Pancreas (tissue), 10 donors: ENCODE measurements at places on chromosomes 1 and 21. TPM values are rescaled to one million over a fixed set of nuclear protein-coding genes. Genes with fewer than 3 reads are reported as not detected.

The TAL1 gene
- 1.2 TPM for total RNA-seq

GRCh38 chr1:93595743-93596142, 85.9 kb downstream of the BCAR3 start:
- H3K27me3 ChIP-seq, result no peaks in the 10 kb centered on the region
- no peaks in the 10 kb centered on the region for H3K36me3 ChIP-seq
- no peak overlapping the region for H3K4me3 ChIP-seq
- peaks cover 32% of the 10 kb centered on the region for H3K4me1 ChIP-seq
- no peak for DNase-seq

DNA sequence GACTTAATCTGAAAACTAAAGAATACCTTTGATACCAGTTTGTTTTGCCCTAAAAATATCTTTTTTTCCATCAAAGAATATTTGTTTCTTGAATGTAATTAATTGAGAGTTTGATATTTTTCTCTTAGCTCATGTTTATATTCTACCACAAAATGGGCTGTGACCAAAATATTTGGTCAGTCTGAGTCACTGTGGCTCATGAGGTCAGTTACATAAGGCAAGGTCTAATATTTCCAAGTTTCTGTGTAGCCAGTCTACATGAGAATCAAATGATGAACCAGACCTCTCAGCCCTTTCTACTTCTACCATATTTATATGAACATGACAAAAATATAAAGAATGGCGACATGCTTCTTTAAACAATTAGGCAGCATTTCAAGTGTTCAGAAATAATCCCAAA, 83.0 kb upstream of the IVNS1ABP start:
- DNase-seq, result no peak
- no peaks in the 10 kb centered on the region for H3K36me3 ChIP-seq
- H3K27ac ChIP-seq, result no peak overlapping the region
- no peak overlapping the region for H3K4me3 ChIP-seq
- no peaks in the 10 kb centered on the region for H3K27me3 ChIP-seq

The KIF17 gene
- 0.20 TPM for total RNA-seq

The MATN1 gene
- not detected for total RNA-seq

DNA sequence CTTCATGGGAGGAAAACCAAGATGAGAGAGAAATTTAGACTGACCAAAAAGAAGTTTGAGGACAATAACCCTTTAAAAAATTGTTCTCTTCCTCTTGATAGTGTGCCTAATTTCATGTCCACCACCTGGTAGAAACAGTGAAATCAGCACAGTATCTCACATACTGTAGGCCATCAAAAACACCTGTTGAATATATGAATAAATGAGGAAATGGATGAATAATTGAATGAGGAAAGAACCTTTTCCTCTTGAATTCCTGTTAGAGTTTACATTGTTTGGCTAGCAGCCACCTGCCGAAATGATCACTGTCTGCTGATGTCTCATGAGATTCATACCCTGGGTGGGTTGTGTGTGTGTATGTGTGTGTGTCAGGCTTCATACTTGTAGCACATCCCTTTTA, 198.7 kb upstream of the PBX1 start:
- no peaks in the 10 kb centered on the region for H3K4me1 ChIP-seq
- no peak overlapping the region for H3K4me3 ChIP-seq
- no peaks in the 10 kb centered on the region for H3K36me3 ChIP-seq
- H3K27me3 ChIP-seq, result no peaks in the 10 kb centered on the region

DNA sequence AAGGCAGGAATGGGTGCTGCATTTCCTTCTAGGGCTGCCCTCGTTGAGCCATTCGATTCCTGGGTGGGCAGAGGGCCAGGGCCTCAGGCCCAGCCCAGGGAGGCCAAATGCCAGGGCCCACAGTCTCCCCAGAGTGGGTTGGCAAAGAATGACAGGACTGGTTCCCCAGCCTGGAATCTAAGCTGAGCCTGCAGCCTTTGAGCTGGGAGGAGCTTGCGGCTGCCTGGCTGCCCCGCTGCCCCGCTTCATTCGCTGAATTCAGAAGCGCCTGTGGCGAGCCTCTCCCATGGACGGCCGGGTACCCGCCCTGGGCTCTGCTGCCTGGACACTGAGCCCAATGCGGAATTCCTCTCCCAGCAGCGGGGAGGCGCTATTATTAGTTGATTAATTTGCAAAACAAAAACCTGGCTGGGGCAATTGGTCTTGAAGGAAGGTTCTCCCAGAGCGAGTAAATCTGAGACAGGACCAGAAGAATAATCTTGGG, 32.3 kb upstream of the TARDBP start:
- no peaks in the 10 kb centered on the region for H3K36me3 ChIP-seq
- H3K4me1 ChIP-seq, result no peaks in the 10 kb centered on the region
- peak overlapping the region; percentile 23 for H3K27ac ChIP-seq
- no peaks in the 10 kb centered on the region for H3K27me3 ChIP-seq
- peak; percentile 85 for DNase-seq

DNA sequence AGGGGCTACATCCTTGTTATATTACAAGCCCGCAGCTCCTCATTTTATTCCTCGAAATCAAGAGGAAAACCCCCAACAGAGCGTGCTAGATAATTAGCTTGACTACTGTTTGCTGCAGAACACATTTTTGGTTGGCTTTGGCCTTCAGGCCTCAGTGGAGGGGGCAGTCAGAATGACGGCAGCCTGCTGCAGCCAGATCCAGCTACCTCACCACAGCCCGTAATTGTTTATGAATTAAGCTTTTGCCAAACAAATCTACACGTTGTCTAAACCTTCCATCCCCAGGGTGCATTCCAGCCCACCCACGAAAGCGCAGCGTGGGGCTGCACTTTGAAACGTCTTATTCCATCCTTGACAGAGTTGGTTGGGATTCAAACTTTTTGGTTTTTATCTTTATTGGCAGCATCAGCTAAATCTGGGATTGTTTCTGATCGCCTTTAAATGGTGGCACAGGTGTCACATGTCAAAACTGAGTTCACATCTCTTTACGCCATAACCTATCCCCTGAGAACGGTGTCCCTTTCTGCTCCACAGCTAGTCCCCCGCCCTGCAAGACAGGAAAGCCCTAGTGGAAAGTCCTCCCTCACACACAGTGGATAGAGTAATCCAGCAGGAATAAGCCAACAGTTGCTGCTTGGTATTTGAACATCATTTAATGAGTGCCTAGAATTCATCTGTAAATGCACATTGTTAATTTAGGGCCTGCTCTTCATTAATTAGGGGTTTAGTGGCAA, 195.5 kb downstream of the LMO4 start:
- no peaks in the 10 kb centered on the region for H3K27me3 ChIP-seq
- no peak overlapping the region for H3K4me3 ChIP-seq
- H3K4me1 ChIP-seq, result no peaks in the 10 kb centered on the region
- no peaks in the 10 kb centered on the region for H3K36me3 ChIP-seq

DNA sequence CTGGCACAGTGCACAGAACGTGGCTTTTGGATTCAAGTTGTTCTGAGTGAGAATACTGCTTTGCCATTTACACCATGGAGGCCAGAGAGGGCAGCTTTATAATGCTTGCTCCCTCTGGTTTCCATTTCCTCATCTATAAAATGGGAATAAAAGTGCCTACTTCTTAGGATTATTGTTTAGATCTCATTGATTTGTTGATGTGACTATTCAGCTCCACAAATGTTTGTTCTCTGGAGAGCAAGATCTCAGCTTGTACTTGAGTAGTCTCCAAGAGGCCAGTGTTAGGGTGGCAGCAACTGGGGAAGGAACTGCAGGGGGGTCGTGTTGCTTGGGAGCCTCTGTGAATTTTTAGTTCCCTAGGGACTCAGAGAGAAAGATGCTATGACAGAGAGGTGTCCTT, 55.2 kb downstream of the YARS1 start:
- H3K27ac ChIP-seq, result peak overlapping the region; percentile 97
- no peaks in the 10 kb centered on the region for H3K27me3 ChIP-seq
- DNase-seq, result no peak
- no peaks in the 10 kb centered on the region for H3K36me3 ChIP-seq
- peaks cover 54% of the 10 kb centered on the region for H3K4me1 ChIP-seq
- no peak overlapping the region for H3K4me3 ChIP-seq

GRCh38 chr1:221637641-221638041, 104.2 kb downstream of the DUSP10 start:
- no peaks in the 10 kb centered on the region for H3K27me3 ChIP-seq
- DNase-seq, result no peak
- H3K36me3 ChIP-seq, result no peaks in the 10 kb centered on the region
- no peaks in the 10 kb centered on the region for H3K4me1 ChIP-seq

DNA sequence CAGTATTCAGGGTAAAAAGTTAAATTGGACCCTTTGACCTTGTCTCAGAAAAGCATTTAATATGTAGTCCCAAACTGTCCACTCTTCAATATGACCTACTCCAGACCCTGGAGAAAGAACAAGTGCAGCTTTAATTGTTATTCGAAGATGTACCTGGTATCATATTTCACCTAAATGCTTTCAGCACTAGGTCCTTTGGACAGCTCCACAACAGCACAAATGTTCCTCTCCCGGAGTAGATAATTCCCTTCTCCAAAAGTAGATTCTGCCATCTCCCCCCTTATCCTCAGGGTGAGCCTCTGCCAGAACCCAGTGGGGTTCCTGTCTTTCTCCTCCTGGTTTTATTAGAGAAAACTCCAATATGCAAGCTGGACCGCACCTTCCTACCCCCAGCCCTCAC, 104.5 kb upstream of the AJAP1 start:
- H3K27ac ChIP-seq, result no peak overlapping the region
- H3K4me3 ChIP-seq, result no peak overlapping the region
- no peak for DNase-seq
- no peaks in the 10 kb centered on the region for H3K4me1 ChIP-seq

The RNF186 gene
- 25.1 TPM for total RNA-seq

The CACNA1S gene
- not detected for total RNA-seq

GRCh38 chr1:24901791-24902470, 28.1 kb downstream of the RUNX3 start:
- no peaks in the 10 kb centered on the region for H3K36me3 ChIP-seq
- H3K27me3 ChIP-seq, result no peaks in the 10 kb centered on the region
- H3K27ac ChIP-seq, result no peak overlapping the region
- DNase-seq, result peak; percentile 64

The PGBD2 gene
- total RNA-seq, result 3.9 TPM

DNA sequence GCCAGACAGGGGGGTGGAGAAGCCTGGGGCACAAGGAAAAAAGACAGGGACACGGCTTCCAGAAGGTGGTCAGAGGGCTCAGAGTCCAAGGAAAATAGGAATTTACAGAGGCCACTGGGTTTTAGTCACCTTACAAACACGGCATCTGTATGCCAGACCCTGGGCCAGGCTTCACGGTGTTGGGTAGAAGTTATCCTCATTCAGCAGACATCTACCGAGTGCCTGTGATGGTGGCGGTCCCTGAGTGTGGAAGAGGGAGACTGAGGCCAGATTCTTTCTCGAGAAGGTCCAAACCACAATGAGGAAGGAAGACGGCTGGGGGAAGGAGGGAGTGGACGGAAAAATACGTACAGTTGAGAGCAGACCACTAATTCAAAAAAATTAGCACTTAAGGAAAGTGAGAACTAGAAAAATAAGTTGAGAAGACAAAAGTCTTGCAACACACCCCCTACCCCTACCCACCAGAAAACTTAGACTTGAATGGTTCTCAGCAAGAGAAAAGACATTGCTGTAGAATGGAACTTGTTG, 864 bp upstream of the BTG2 start:
- no peaks in the 10 kb centered on the region for H3K27me3 ChIP-seq
- no peak for DNase-seq
- H3K4me3 ChIP-seq, result no peak overlapping the region
- H3K36me3 ChIP-seq, result peaks cover 22% of the 10 kb centered on the region
- peak overlapping the region; percentile 96 for H3K27ac ChIP-seq

- no peak for DNase-seq
- H3K36me3 ChIP-seq, result no peaks in the 10 kb centered on the region
- no peak overlapping the region for H3K4me3 ChIP-seq
- no peak overlapping the region for H3K27ac ChIP-seq
Observed at GRCh38 chr21:32978331-32979270, 47.1 kb upstream of the OLIG2 start.

DNA sequence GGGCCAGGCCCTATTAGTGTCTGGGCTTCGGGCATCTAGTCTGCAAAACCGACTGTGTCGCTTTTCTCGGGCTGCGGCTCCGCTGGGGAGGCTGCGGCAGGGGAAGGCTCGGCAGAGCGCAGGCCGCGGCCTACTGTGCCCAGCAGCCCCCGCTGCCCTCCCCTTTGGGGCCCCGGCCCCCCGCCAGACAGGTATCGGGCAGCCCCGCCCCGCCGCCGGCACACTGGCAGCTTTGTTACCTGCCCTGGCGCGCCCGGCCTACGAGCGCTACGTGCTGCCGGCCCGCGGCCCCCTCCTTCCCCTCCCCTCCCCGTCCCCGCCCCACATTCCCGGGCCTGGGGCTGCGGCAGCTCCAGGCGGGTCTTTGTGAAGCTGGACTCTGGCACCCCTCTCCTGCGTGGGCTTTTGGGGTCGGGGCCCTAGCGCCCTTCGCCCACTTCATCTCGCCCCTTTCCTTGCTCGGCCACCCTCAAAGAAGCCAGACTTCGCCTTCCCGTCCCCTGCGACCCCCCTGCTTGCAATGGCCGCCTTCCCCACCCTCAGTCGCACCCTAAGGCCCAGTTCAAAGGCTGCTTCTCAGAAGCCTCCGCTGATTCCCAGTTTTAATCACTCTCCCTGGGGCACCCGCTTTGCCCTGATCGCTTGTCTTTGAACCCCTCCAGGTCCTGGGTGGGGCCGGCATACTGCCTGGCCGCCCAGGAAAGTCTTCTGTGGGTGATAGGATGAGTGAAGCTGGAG, 48.9 kb upstream of the SLC2A1 start:
- no peaks in the 10 kb centered on the region for H3K4me1 ChIP-seq
- H3K27ac ChIP-seq, result no peak overlapping the region
- no peak overlapping the region for H3K4me3 ChIP-seq
- H3K27me3 ChIP-seq, result no peaks in the 10 kb centered on the region
- H3K36me3 ChIP-seq, result no peaks in the 10 kb centered on the region
- DNase-seq, result peak; percentile 62

DNA sequence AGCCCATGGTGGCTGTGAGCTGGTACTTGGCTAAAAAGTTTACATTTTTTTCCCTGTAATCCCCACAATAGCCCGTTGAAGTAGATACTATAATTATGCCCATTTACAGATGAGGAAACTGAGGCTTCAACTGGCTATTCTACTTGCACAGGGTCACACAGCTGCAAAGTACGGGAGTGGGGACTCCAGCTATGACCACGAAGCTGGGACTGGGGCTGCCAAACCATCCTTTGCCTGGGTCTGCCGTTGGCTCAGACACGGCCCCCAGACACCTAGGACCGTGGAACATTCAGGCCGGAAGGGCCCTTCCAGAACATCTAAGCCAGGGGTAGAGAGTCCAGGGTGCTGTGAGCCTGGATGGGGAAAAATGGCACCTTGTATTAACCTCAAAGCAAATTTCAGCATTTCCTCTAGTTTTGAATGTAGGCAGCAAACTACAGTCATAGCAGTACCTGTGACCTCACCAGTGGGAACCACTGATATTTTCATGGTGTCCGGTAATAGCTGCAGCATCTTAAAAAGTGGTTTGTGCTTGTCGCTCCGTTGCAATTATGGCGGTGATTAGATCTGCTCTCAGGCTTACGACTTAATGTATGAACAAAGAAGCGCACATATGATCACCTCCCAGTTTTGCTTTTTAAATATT, 4.3 kb downstream of the TP73 start:
- H3K27me3 ChIP-seq, result peaks cover 3% of the 10 kb centered on the region
- no peaks in the 10 kb centered on the region for H3K36me3 ChIP-seq
- H3K4me1 ChIP-seq, result no peaks in the 10 kb centered on the region
- H3K4me3 ChIP-seq, result no peak overlapping the region

The CNKSR1 gene
- total RNA-seq, result 13.1 TPM

GRCh38 chr1:228978484-228979324, 243.4 kb downstream of the RHOU start:
- no peaks in the 10 kb centered on the region for H3K27me3 ChIP-seq
- H3K4me1 ChIP-seq, result peaks cover 5% of the 10 kb centered on the region
- H3K4me3 ChIP-seq, result no peak overlapping the region
- H3K27ac ChIP-seq, result no peak overlapping the region
- no peaks in the 10 kb centered on the region for H3K36me3 ChIP-seq
- DNase-seq, result peak; percentile 30

The G0S2 gene
- 19.8 TPM for total RNA-seq

The ELAPOR1 gene
- total RNA-seq, result 106 TPM

- peaks cover 4% of the 10 kb centered on the region for H3K4me1 ChIP-seq
- DNase-seq, result no peak
Observed at GRCh38 chr1:215660259-215660658, 93.2 kb downstream of the KCTD3 start.
